Epithelial cell of proximal tubule (primary cell): ENCODE measurements at places on chromosomes 5 and 9. TPM values are rescaled to one million over a fixed set of nuclear protein-coding genes. Genes with fewer than 3 reads are reported as not detected.

Gene HMHB1
- not detected in 2 replicates for total RNA-seq

Gene SLC25A2
- 0.29 TPM in 1 of 2 replicates, not detected in the other for total RNA-seq

Gene INSYN2B
- total RNA-seq = 1.7 and 2.0 TPM in 2 replicates

Gene LOX
- 6.1 and 14.9 TPM in 2 replicates for total RNA-seq

Gene DCAF10
- 8.3 and 17.8 TPM in 2 replicates for total RNA-seq

Gene PPIC
- 24.2 and 25.0 TPM in 2 replicates for total RNA-seq

Gene FAM153A
- total RNA-seq = 0.12 TPM in 1 of 2 replicates, not detected in the other

Gene STX17
- total RNA-seq = 18.3 and 20.3 TPM in 2 replicates

Gene PPP3R2
- not detected in 2 replicates for total RNA-seq

Gene TYRP1
- not detected in 2 replicates for total RNA-seq

Gene CCDC112
- total RNA-seq = 10.0 and 11.7 TPM in 2 replicates

Gene CDH6
- 12.5 and 34.9 TPM in 2 replicates for total RNA-seq

Gene KCNV2
- total RNA-seq = not detected in 2 replicates

Gene NEUROG1
- not detected in 2 replicates for total RNA-seq

Gene STING1
- total RNA-seq = 17.0 and 18.9 TPM in 2 replicates

Gene SHISAL2B
- not detected in 2 replicates for total RNA-seq

Gene RXRA
- 8.4 and 19.1 TPM in 2 replicates for total RNA-seq

Gene JAKMIP2
- total RNA-seq = 0.14 and 0.17 TPM in 2 replicates

Gene SELENOP
- total RNA-seq = 2.1 and 11.9 TPM in 2 replicates

Gene RNF20
- total RNA-seq = 17.3 and 23.1 TPM in 2 replicates

Gene HTR1A
- not detected in 2 replicates for total RNA-seq

Gene FCN2
- not detected in 2 replicates for total RNA-seq

Gene ANKDD1B
- 0.07 and 1.3 TPM in 2 replicates for total RNA-seq

Gene C9orf152
- not detected in 2 replicates for total RNA-seq

Gene FAM169A
- 8.9 and 11.1 TPM in 2 replicates for total RNA-seq

Gene ATP10B
- 0.06 TPM in 1 of 2 replicates, not detected in the other for total RNA-seq

Gene PSAT1
- total RNA-seq = 46.1 and 155 TPM in 2 replicates

Gene BHMT2
- total RNA-seq = 2.9 and 3.8 TPM in 2 replicates

Gene ROR2
- total RNA-seq = 0.58 and 3.1 TPM in 2 replicates

Gene ENTR1
- 57.5 and 87.6 TPM in 2 replicates for total RNA-seq

Gene GPR150
- 0.58 TPM in 1 of 2 replicates, not detected in the other for total RNA-seq

Gene GFRA3
- 0.12 and 0.29 TPM in 2 replicates for total RNA-seq
